Activated CD4-positive, alpha-beta T cell treated with anti-CD3 and anti-CD28 coated beads, Interleukin-2, amount 10 ng/mL, durations not matched to agents 24 days and 14 days (primary cell): ENCODE measurements at places on chromosomes 13 and 19. TPM values are rescaled to one million over a fixed set of nuclear protein-coding genes. Genes with fewer than 3 reads are reported as not detected.

- peak; percentile 77 for DNase-seq
These were observed 11.6 kb upstream of the RASA3 start for GRCh38 chr13:114143806-114144605.

GRCh38 chr13:78520425-78520824 lies 82.9 kb downstream of the POU4F1 start:
- DNase-seq = no peak

- DNase-seq = peak; percentile 79
These were observed 34.7 kb upstream of the ESD start for GRCh38 chr13:46831588-46832194.

Gene PRODH2
- not detected in 2 replicates for total RNA-seq

Gene ADAMTS10
- total RNA-seq = 2.4 and 2.5 TPM in 2 replicates
